Activated naive CD4-positive, alpha-beta T cell treated with anti-CD3 and anti-CD28 coated beads, Interleukin-2, amount 10 ng/mL, durations not matched to agents 5 hours and 36 hours (primary cell): ENCODE measurements at places on chromosomes 5 and 9. TPM values are rescaled to one million over a fixed set of nuclear protein-coding genes. Genes with fewer than 3 reads are reported as not detected.

SHOC1 gene
- not detected for total RNA-seq

TIMD4 gene
- total RNA-seq, result 3.0 TPM

ANKRD20A1 gene
- total RNA-seq, result 1.5 TPM

KIAA1958 gene
- 7.2 TPM for total RNA-seq

LCN2 gene
- not detected for total RNA-seq

QRFP gene
- total RNA-seq, result not detected

MOB3B gene
- total RNA-seq, result 2.8 TPM

ELAVL2 gene
- not detected for total RNA-seq

SURF2 gene
- total RNA-seq, result 16.5 TPM

CDX1 gene
- total RNA-seq, result not detected

TNFSF15 gene
- 2.2 TPM for total RNA-seq

SPINK6 gene
- not detected for total RNA-seq

SH3GL2 gene
- total RNA-seq, result not detected

ACTL7B gene
- total RNA-seq, result not detected

DDX31 gene
- total RNA-seq, result 12.9 TPM

NR2F1 gene
- total RNA-seq, result not detected

TNPO1 gene
- 68.1 TPM for total RNA-seq

MRPL41 gene
- 52.8 TPM for total RNA-seq

BARX1 gene
- 0.76 TPM for total RNA-seq

TTC23L gene
- not detected for total RNA-seq

DCAF12 gene
- 40.8 TPM for total RNA-seq

SPAAR gene
- total RNA-seq, result not detected

CMBL gene
- 2.1 TPM for total RNA-seq

TSSK1B gene
- total RNA-seq, result not detected

CRHBP gene
- total RNA-seq, result not detected

FBXO10 gene
- 3.5 TPM for total RNA-seq

ANKRD18A gene
- 3.3 TPM for total RNA-seq

TSLP gene
- 0.18 TPM for total RNA-seq

SPINK4 gene
- not detected for total RNA-seq

ARID3C gene
- not detected for total RNA-seq
